Activated T-helper 9 cell treated with anti-CD3 and anti-CD28 coated beads, Interleukin-2, amount 50 U/mL, for 16 hours (primary cell): ENCODE measurements at places on chromosomes 3 and 15.

- no peak for DNase-seq
Observed at GRCh38 chr3:177150970-177151627, 46.2 kb downstream of the TBL1XR1 start.

GRCh38 chr3:69747511-69748258 is 8.4 kb downstream of the MITF start:
- no peak for DNase-seq

- DNase-seq, result no peak
Observed at GRCh38 chr15:62809115-62809967, 233.2 kb upstream of the TPM1 start.

GRCh38 chr3:70979983-70980645 is 603.4 kb downstream of the FOXP1 start:
- no peak for DNase-seq

- DNase-seq, result no peak
Observed at GRCh38 chr3:112261742-112262141, 32.3 kb downstream of the SLC9C1 start.

GRCh38 chr3:56355570-56356185 is 112.6 kb downstream of the ERC2 start:
- no peak for DNase-seq

GRCh38 chr15:67077641-67078215 is 12.3 kb downstream of the SMAD3 start:
- DNase-seq, result no peak

- DNase-seq, result no peak
Observed at GRCh38 chr3:155494332-155494731, 200.8 kb upstream of the STRIT1 start.

GRCh38 chr3:149806171-149806778 is 6.7 kb upstream of the RNF13 start:
- no peak for DNase-seq

DNA sequence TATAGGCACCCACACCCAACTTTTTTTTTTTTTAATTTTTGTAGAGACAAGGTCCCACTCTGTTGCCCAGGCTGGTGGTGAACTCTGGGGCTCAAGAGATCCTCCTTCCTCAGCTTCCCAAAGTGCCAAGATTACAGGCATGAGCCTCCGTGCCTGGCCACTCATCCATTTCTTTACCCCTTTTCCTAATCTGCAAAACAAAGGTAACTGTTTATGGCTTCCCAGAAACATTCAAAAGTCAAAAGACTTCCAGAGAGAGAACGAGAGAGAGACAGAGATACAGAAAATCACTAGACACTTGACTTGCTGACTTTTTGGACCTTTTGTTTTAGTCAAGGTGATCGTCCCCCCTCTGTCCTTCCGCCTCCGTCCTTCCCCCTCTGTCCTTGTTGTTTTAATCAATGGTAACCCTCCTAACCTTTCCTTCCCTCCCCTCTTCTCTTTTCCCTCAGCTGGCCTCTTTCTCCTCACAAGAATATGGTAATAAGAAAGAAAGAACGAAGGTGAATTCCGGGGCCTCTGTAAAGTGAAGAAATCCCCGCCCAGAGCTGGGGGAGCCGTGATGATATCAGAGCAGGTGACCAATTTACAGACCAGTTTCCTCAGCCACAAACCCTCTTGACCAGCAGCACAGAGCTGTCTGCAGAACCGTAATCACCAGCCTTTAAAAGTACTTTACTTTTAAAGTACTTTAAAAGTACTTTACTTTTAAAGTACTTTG is 21.9 kb downstream of the KLHL6 start:
- DNase-seq, result no peak

GRCh38 chr3:187963003-187963676 is 190.8 kb upstream of the LPP start:
- no peak for DNase-seq
